ENCODE measurements at places on chromosomes 6 and 20. TPM values are rescaled to one million over a fixed set of nuclear protein-coding genes. Genes with fewer than 3 reads are reported as not detected.

DNA sequence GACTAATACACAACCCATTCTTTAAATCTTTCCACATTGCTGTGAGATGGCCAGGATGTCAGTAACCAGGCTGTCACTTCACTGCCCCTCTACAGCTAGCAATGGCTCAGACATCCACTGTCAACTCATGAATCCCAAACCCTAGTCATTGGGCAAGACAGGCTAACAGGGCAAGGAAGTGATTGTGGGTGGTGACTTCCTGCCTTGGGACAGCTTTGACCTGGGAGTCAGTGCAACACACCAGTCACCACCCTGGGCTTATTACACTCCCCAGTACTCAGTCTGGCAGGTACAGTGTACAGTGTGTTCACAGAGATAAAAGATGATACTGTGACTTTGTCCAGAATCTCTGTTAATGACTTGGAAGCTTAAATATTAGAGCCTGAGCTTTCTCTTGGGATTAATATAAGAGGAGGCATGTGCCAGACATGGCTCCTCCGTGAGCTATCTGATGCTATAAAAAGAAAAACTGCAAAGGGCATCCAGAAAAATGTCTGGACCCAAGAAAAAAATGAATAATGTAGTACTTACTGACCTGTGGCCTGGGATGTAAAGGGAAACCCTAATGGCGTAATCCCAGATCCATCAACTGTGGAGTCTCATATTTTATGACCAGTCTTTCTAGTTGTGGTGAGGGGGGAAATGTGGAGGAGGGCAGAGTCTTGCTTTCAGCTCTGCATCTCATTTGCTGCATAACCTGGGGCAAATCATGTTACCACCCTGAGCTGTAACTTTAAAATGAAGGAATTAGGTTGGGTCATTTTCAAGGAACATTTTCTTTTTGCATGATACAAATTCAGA lies 244.4 kb downstream of the SLC24A3 start:
- DNase-seq = no peak

DNA sequence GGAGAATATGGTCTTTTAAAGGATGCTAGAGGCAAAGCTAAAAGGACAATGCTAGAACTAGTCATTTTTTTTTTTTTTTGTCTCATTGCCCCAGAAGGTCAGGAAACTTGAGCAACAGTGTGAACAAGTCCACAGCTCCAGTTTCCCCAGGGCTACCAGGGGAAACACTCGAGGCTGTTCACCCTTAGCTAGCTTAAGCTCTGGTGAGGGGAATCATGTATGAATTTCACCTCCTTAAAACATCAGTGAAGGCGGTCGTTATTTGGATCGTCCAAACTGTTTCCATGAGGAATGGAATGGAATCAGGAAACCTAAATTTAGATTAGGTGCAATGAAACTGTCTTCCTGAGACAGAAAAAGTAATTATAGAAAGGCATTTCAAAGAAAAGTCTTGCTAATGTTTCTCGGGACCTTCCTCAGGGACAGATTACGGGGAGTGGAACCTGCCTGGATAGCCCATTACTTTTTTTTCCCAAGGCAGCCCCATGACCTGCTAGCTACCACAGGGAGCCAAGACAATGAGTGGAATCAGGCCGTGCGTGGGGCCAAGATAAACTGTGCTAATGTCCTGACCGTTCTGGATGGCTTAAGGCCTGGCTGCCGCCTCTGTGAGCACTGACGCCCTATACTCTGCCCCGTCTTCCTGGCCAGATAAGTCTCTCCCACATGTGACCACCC lies 164.8 kb upstream of the SGK1 start:
- DNase-seq = no peak

DNA sequence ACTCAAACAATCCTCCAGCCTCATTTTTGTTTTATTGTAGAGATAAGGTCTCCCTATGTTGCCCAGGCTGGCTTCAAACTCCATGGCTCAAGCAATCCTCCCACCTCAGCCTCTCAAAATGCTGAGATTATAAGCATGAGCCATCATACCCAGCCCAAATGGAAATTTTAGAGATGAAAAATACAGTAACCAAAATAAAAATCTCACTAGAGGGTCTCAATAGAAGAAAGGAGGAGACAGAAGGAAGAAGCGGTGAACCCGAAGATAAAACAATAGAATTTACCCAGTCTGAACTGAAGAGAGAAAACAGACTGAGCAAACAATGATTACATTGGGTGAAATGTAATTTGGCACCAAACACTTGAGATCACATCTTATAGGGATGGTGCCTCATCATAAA lies 16.7 kb upstream of the OLIG3 start:
- no peak for DNase-seq

Gene SLC17A2
- not detected for total RNA-seq

Gene PLN
- not detected for total RNA-seq

Data from activated CD4-positive, alpha-beta memory T cell treated with anti-CD3 and anti-CD28 coated beads, Interleukin-2, amount 10 ng/mL, durations not matched to agents 7 days and 5 days (primary cell).